ENCODE measurements at places on chromosomes 7 and 10. TPM values are rescaled to one million over a fixed set of nuclear protein-coding genes. Genes with fewer than 3 reads are reported as not detected.

GRCh38 chr7:29329686-29330085 lies 135.1 kb downstream of the CHN2 start:
- DNase-seq = no peak

DNA sequence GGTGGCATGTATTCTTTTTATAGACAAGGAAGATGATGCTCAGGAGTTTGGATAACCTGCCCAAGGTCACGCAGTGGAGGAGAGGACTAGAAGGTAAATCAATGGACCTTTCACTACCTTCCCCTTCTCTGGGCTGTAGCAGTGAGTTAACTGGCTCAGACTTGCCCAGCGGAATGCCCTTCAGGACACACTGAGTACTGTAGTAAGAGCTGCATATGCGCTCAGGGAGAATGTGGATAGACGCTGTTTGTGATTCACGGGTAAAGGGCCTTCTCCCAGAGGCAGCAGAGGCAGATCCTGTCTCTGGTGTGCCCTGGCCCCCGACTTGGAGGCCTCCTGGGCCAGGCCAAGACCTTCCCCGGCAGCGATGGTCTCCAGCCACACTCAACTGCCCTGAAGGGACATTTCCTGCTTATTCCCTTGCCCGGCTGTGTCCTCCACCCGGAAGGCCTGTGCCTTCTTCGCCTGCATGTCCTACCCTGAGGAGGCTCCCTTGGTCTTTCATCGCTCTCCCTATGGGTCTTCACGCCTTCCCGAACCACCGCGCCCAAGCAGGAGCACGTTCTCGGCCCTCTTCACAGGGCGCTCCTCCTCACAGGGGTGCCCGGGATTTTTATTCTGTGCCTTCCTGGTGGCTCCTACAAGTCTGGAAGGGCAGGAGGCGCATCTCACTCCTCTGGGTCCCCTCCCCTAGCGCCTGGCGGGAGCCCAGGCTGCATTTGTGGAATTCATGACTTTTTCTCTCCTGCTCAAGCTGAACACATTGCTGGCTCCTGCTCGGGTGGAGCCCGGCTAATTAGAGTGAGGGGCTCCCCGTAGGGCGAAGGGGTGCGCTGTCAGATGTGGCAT lies 1.8 kb upstream of the IKZF1 start:
- DNase-seq = no peak

Gene SPDYE2B
- not detected for polyA plus RNA-seq

GRCh38 chr10:48504141-48504885 lies 100.6 kb downstream of the ARHGAP22 start:
- no peak for DNase-seq

Gene SPAM1
- not detected for polyA plus RNA-seq

GRCh38 chr7:101535351-101535751 lies 93.7 kb downstream of the MYL10 start:
- no peak for DNase-seq

GRCh38 chr7:25758559-25758958 lies 393.4 kb upstream of the NFE2L3 start:
- DNase-seq = no peak

DNA sequence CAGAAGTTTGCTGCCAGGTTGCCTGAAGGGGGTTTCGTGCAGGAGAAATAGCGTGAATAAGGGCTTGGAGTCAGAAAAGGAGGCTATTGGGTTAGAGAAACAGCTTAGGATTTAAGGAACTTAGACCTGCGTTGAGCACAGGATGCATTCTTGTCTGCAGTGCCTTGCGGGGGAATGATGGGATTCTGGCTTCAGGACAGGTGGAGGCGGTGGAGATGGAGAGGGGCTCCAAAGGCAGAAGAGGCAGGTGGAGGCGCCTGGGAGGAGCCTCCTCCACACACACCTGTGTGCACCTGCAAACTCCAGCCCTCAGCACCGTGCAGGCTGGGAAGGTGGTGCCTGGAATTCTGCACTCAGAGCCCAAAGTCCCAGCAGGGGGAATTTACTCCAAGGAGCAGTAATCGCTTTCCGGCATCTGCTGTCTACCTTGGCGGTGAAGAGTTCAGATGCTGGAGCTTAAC lies 1.8 kb downstream of the CLIP2 start:
- no peak for DNase-seq

Gene ZYX
- 55.7 TPM for polyA plus RNA-seq

GRCh38 chr10:121831777-121832176 lies 96.1 kb downstream of the ATE1 start:
- DNase-seq = no peak

Gene OGDHL
- not detected for polyA plus RNA-seq

- no peak for DNase-seq
Measured at GRCh38 chr10:6642876-6643275, 62.8 kb upstream of the PRKCQ start.

- no peak for DNase-seq
Measured at GRCh38 chr7:36448781-36449379, 59.2 kb downstream of the ANLN start.

GRCh38 chr7:139725858-139726484 lies 51.8 kb downstream of the HIPK2 start:
- DNase-seq = no peak

GRCh38 chr10:48331436-48331835 lies 25.0 kb downstream of the MAPK8 start:
- no peak for DNase-seq

DNA sequence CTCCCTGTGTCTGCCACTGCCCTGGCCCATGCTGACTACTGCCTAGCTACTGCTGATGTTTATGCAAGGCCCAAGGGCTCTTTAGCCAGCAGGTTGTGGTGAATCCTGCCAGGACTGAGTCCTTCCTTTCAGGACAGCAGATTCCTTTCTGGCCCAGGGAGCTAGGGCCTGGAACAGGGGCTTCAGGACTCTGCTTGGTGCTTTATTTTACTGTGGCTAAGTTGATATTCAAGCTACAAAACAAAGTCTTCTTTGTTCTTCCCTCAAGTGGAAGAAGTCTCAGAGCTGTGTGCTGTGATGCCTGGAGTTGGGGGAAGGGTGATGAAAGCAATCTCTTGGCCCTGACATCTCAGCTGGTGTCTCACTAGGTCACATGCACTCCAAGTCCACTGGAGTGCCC lies 66.2 kb upstream of the NME8 start:
- no peak for DNase-seq

DNA sequence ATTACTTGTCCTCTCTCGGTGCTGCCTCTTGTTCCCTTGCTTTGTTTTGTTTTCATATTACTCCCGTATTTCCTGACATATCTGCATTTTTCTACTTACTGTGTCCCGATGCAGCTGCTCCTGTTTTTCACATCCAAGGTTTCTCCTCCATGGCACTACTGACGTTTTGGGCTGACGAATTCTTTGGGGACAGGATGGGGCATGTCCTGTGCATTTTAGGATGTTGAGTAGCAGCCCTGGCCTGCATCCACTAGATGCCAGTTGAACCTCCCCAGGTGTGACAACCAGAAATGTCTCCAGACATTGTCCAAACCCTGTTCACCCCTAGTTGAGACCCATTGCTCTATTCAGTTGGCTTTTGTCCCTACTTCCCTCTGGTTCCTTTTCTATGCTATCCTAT lies 12.4 kb downstream of the ZNF789 start:
- no peak for DNase-seq

DNA sequence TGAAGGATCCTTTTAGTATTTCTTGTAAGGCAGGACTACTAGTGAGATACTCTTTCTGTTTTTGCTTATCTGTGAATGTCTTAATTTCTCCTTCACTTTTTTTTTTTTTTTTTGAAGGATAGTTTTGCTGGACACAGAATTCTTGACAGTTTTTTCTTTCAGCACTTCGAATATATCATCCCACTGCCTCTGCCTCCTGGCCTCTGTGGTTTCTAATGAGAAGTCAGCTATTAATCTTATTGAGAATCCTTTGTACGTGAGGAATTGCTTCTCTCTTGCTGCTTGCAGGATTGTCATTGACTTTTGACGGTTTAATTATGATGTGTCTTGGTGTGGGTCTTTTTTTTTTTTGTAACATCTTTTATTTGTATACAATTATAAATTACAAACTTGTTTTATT lies 12.6 kb upstream of the WAC start:
- no peak for DNase-seq

Gene SH3PXD2A
- polyA plus RNA-seq = 0.39 TPM

Gene NACAD
- polyA plus RNA-seq = not detected

- no peak for DNase-seq
Measured at GRCh38 chr10:121845044-121845784, 82.6 kb downstream of the ATE1 start.

- no peak for DNase-seq
Measured at GRCh38 chr10:119640875-119641526, 10.2 kb upstream of the BAG3 start.

DNA sequence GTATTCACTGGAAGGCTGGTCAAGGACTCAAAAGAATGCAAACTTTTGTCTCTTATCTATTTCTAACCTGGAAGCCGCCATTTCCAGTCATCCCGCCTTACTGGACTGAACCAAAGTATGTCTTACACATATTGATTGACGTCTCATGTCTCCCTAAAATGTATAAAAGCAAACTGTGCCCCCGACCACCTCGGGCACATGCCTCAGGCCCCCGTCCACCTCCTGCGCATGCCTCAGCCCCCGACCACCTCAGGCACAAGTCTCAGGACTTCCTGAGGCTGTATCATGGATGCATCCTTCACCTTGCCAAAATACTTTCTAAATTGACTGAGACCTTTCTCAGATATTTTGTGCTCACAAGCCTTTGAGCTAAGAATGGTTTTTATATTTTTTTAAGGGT lies 148.6 kb downstream of the PTPRN2 start:
- no peak for DNase-seq

DNA sequence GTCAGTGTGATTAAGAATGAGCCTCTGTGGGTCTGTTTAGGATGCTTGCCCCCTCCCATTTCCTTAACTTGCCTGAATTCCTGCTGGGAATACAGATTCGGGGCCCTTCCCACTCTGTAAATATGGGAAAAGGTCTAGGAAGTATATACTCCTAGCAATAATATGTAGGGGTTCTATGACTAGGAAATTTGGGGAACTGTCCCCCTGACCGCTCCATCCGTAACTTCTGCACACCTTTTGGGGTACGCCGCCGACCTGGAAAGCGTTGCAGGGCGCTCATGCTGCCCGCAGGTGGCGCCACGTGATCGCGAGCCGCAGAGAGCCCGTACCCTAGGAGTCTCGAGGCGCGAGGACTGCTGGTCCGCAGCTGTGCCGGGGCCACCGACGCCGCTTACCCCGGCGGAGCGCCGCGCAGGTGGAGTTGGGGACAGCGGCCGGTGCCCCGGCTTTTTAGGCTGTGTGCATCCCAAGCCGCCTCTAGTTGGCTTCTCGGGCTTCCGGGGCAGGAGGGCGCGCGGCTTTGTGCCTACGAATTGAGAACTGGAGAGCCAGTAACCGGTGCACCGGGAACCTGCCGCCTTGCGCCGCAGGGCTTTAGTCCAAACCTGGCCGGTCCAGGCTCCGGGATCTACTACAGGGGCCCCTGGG lies 656 bp upstream of the CNNM2 start:
- DNase-seq = peak; percentile 79

DNA sequence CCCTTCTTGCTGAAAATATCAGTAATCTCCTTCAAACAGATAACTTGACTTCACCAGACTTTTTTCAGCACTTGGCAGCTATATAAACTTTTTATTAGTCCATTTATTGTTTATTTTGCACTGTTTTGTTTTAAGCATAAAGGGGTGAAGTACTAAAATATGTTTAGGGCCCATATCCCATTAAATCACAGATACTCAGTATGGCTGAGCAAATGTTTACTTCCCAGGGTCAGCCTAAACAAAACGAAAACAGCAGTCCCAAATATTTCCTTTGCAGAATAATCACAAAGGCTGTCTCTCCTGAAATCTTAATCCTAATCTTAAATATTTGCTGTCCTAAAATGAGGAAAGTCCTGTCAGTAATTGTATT lies 649.6 kb downstream of the TNS3 start:
- DNase-seq = no peak

GRCh38 chr7:88151119-88151790 lies 68.6 kb downstream of the SRI start:
- DNase-seq = no peak

DNA sequence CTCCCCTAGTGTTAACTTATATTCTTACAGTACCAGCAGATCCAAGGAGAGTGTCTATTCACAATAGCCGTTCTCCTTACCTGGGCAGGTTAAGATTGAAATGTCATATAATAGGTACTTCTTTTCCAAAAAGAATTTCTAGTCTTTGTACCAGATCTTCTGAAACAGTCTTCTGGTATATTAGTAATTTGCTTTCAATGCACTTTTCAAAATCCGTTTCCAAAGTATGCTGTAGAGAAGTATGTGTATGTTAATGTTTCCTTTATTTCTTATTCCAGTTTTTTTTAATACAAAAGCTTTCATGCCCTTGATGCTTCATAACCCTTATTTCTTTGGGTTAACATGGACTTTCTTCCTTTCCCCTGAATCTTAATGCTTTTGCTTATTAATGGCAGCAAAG lies 188.2 kb downstream of the MLLT10 start:
- no peak for DNase-seq

Gene PKD2L1
- not detected for polyA plus RNA-seq

- DNase-seq = no peak
Measured at GRCh38 chr10:63628526-63629362, 107.5 kb downstream of the REEP3 start.

DNA sequence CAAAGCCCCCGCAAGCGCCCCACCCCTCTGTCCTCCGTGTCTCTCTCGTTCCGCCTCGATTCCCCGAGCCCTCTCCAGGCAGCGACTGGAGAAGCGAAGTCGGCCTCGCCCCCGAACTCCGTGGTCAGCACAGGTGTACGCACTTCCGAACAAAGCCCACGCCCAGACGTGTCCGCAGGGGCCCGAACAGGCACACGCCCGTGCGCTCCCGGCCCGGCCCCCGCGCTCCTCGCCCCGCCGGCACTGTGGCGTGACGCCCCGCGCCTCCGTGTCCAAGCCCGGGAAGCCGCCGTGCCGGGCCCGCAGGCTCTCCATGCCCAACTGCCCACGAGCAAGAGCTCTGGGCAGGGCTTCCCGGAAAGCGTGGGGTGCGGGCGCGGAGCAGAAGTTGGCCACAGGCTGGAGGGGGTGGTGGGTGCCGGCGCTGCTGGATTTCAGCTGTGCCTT lies 662 bp downstream of the NRCAM start:
- DNase-seq = no peak

DNA sequence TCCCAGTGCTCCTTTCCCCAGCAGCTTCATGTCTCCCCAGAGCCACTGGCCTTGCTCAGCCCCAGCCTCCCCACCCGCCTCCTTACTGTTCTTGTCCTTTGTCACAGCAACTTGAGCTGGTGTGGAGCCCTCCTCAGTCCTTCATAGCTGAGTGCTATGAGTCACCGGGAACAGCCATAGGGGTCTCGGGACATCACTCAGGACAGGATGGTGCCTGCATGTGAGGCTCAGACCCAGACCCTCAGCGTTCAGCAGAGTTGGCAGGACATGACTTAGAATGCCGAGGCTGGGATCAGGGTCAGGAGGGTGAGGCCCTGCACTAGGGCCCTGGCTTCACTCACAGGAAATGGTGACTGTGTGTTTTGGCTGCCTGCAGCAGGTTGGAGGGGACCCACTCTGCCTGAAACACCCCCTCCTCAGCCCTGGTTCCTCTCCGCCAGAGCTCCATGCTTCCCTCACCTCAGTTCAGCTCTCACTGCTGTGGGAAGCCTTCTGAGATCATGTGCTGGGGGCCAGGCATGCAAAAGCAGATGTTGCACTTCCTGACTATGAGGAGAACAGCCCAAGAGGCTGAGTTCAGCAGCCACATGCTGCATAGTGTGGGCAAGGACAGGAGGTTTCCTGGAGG lies 40.7 kb upstream of the GJD4 start:
- DNase-seq = no peak
